Activated CD4-positive, CD25-positive, alpha-beta regulatory T cell treated with anti-CD3 and anti-CD28 coated beads, Interleukin-2, amount 50 U/mL, for 16 hours (primary cell): ENCODE measurements at places on chromosomes 4 and X.

GRCh38 chr4:17650406-17650805, 36.0 kb downstream of the MED28 start:
- no peak for DNase-seq

- DNase-seq, result no peak
These were observed 125.0 kb upstream of the MBNL3 start for GRCh38 chrX:132613801-132614200.

GRCh38 chr4:141569141-141569540, 67.2 kb upstream of the IL15 start:
- DNase-seq, result no peak

DNA sequence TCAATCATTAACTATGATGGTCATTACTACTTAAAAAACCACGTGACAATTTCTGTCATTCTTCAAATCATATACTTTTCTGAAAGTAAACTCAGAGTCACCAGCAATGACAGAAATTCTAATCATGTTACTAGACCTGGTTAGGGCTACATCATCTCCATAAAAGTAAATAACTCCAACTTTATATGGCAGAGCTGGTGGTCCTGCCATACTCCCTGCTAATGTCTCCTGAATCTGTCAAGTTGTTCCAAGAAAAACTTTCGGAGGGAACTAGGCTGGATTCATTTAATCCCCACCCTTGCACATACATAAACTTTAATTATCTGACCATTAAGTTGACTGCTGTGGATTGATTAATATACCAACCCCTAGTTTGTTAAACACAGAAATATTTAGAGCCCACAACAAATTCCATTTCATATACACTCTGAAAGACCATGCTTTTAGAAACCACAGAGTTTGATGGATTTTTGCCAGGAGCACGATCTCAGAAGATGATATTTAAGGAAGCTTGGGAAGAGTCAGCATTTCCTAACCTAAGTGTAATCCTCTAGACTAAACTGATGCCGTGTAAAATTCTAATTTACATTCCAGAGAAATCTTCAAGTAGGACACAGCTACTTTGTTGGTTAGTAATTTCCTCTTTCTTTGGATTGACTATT, 577.0 kb downstream of the FAT4 start:
- no peak for DNase-seq

- no peak for DNase-seq
These were observed at the start of gene APBB2 for GRCh38 chr4:41214136-41214824. TSS of gene APBB2 (minus strand) at chr4:41214542. CDS start at chr4:41033254, 181,288 bp downstream.

GRCh38 chr4:128916832-128917231, 107.3 kb downstream of the JADE1 start:
- DNase-seq, result no peak

DNA sequence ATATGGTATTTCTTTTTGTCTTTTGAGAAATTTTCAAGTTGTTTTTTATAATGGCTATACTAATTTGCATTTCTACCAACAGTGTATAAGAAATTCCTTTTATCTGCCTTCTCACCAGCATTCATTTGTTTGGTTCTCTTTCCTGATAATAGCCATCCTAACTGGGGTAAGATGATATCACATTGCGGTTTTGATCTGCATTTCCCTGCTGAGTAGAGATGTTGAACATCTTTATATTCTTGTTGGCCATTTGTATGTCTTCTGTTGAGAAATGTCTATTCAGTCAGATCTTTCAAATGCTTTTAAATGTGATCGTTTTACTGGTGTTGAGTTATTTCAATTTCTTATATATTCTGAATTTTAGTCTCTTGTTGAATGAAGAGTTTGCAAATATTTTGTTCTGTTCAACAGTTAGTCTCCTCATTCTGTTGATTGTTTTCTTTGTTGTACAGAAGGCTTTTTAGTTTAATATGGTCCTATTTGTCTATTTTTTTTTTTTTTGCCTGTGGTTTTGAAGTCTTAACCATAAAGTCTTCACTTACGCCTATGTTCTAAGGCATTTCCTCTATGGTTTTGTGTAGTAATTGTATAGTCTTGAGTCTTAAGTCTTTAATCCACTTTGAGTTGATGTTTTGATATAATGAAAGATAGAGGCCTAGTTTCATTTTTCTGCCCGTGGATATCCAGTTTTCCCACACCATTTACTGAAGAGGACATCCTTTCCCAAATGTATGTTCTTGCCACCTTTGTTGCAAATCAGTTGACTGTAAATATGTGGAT, 1566.9 kb downstream of the STIM2 start:
- DNase-seq, result no peak

DNA sequence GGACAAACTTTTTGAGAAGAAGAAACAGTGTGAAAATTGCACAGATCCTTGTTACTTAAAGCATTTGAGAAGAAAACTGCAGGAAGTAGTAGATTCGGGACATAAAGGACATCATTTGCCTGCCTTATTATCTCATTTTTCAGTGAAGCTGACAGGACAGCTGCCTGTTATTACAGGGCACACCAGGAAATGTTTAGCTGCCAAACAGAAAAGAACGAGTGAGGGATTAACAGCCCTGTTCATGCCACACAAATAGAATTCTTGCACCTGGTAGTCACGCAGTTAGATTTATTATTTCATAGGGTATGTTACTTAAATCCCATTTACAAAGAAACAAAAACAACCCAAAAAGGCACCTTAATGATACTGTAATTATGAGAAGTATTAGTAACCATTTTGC, 100.6 kb downstream of the CHIC2 start:
- no peak for DNase-seq

DNA sequence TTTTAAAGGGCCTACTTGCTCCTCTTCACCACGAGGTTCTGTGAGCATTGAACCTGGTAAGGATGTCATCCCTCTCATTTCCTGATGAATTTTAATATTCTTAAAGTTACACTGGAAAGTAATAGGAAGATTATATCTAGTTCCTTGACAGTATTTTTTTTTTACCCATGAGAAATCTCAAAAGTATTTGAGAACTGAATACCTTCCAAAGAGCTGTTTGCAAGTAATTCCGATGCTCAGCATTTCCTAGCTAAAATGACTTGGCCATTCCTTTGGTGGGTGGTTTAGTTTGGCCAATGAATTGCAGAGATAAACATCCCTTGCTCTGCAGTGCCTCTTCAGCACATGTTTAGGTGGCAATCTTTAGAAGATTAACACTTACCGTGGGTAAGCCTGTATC, 110.2 kb upstream of the WDR1 start:
- DNase-seq, result no peak

DNA sequence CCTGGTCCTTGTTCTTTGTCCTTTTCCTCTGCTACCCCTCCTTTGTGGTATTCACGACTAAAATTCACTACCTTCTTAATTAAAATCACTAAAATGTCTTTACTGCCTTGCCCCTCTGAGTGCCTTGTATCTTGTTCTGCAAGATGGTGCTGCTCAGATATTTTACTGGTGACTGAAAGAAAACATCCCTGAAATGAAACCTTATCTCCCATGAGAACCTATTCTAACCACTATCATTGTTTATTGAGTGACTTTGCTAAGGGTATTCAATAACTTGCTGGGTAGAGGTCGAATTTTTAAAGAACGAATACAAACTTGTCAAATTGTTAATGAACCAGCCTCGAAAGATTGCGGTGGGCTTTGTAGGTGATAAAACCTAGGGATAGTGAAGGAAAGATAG, 52.8 kb downstream of the SPRY1 start:
- no peak for DNase-seq

- DNase-seq, result no peak
These were observed 45.3 kb upstream of the ZMAT1 start for GRCh38 chrX:101977106-101977505.

- no peak for DNase-seq
These were observed 851.7 kb upstream of the PCDH10 start for GRCh38 chr4:132297346-132297745.

DNA sequence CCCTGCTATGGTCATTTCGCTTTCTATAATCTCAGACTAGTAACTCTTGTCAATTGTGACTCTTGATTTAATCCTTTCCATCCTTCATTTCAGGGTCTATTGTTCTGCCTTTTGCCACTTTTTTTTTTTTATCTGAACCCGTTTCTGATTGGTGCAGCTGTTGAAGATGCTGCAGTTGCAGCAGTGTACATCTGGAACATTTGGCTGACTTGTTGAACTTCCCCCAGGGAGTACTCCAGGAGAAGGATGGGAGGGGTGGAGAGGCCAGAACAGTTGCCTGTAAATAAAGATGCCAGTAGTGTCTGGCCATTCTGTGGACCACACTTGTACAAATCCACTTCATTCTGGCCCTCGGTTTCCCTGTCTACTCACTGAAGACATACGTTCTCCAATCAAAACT, 1.0 kb upstream of the EDA start:
- DNase-seq, result no peak

DNA sequence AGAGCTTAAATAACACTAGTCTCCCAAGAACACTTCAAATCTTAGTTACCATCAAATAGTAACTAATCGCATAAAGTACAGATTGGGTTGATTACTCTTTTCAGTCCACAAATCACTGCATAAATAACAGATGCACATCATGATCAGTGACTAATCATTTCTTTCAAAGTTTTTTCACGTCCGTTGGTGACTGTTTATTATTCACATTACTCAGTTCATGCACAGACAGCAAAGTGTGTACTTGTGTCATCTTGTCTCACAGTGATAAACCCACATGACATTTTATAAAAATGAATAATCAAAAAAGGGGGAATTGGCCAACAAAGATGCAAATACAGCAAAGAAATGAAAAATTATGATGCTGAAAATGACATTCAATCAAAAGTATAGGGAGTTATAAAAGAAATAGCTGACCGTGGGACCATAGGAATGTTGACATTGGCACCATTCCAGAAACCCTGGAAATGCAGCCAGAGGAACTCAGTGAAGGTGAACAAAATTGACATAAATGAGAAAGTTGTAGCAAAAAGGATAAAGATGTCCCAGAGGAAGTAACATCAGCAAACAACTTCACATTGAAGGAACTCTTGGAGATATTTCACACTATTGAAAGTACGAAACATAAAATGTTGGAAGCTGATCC, 161.5 kb downstream of the SOX3 start:
- no peak for DNase-seq

DNA sequence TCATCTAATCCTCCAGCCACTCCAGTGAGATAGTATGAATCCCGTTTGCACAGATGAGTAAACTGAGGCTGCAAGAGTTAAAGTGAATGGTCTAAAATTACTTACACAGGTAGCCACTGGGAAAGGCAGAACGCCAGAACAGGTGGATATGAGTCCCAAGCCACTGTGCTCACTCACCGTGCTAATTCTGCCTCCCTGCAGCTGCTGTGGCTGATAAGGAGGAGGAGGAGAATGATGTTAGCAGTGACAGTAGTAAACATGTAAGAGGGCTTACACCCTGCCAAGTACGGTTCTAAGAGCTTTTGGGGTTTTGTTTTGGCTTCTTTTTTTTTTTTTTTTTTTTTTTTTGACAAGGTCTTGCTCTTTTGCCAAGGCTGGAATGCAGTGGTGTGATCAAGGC, 90.5 kb upstream of the PRPS2 start:
- no peak for DNase-seq

GRCh38 chr4:147425019-147425418, 55.9 kb upstream of the EDNRA start:
- no peak for DNase-seq

- no peak for DNase-seq
These were observed 37.8 kb downstream of the SORBS2 start for GRCh38 chr4:185774131-185774653.

DNA sequence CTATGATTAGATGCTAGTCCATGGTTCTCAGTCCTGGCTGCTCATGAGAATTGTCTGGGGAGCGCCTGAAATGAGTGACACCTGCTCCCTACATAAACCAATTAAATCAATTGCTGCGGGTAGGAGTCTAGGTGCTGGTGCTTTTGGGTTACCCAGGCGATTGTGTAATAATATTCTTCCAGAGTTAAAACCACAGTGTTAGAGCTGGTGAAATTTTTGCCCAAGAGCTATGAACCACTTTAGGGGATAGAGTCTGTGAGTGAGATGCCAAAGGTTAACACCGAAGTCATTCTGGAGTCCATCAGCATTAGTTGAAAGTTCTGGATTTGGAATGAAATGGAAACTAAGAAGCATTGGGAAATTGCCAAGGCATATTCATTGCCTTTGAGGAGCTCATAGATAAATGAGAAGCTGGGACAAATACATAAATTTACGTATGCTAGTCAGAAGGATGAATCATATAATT, 15.3 kb downstream of the PDK3 start:
- DNase-seq, result no peak

DNA sequence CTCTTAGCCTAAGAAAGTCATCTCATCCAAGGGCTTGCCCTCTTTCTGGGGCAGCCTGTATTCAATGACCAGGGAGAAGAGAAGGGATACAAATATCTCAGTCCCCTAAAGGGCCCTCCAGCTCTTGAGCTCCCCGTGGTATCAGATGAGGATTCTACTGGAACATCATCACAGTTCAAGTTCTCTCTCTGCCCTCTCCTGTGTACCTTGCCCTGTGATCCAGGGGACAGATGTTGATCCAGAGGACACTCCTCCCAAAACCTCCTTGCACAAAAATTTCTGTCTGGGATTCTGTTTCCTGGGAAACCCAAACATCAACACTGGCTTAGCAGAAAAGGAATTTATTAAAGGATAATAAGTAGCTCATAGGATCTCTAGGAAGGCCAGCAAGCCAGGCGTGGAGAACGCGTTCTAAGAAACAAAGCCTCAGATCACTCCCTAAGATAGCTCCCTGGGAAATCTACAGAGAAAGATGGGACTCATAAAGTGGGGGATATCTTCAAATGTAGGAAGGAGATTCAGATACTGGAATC, 296.3 kb upstream of the KLF3 start:
- no peak for DNase-seq

GRCh38 chrX:446245-446644, 59.5 kb upstream of the PPP2R3B start:
- DNase-seq, result no peak

- DNase-seq, result no peak
These were observed 237.0 kb downstream of the IDS start for GRCh38 chrX:149267878-149268813.

DNA sequence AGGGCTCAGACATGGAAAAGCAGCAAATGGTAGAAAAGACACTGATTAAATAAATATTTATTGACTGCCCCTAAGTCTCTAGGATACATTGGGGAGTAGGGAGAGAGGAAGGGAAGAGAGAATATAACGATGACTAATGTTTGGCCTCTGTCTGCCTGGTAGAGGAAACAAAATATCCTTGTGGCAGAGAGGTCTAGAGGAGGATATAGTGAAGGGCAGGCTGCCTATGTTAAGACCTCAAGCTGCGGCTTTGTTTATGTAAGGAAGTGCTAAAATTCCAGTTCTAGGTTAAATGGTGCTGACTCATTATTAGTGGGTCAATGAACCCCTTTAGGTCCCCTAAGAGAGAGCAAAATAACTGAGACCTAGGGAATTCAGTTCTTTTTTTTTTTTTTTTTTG, 427.3 kb upstream of the FTHL17 start:
- no peak for DNase-seq
